ENCODE measurements at places on chromosomes 6 and 20.

DNA sequence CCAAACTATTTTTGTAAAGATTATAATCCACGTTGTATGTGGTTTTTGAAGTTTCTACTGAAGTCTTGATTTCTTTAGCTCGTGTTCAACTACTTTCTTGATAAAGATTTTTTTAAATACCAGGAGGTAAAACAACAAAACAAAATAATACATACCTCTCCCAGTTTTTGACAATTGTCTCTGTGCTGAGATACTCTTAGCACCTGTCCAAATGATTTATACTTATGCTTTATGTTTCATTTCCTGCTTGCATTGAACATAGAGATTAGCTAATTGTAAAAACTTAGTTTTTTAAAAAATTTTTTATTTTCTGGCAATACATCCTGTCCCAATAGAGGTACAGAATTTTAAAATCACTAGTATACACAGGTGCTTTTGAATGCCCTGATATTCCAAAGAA, 506.9 kb upstream of the ADGRB3 start:
- no peak for DNase-seq

GRCh38 chr20:22890594-22891300, 144.4 kb upstream of the SSTR4 start:
- no peak for DNase-seq

- DNase-seq: no peak
Measured at GRCh38 chr20:9617940-9618339, 103.5 kb downstream of the LAMP5 start.

- no peak for DNase-seq
Measured at GRCh38 chr6:151081656-151082055, 158.1 kb upstream of the AKAP12 start.

DNA sequence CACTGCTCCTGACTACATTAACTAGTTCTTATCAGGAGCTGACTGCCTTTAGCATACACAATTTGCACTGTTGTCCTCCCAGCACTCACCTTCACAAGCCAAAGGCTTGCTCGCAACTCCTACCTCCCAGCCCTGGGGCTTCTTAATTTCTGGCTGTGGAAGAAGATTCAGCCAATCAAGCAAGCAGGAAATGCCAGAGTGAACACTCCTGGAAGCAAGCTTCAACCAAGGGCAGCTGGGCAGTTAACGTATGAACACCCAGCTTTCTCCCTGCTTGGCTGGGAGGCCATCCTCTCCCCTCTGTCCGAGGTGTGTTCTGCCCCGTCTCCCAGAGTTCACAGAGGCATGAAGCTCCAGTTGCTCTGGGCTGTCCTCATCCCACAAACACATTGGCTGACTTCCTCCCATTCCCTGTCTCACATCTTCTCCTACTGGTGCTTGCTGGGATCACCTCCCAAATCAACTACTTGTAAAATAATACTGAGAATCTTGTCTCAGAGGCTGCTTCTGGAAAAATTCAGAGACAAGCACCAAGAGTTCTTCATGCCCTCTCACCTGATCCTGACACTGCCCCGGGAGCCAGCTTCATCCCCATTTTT, 15.3 kb upstream of the SRSF6 start:
- DNase-seq: no peak

DNA sequence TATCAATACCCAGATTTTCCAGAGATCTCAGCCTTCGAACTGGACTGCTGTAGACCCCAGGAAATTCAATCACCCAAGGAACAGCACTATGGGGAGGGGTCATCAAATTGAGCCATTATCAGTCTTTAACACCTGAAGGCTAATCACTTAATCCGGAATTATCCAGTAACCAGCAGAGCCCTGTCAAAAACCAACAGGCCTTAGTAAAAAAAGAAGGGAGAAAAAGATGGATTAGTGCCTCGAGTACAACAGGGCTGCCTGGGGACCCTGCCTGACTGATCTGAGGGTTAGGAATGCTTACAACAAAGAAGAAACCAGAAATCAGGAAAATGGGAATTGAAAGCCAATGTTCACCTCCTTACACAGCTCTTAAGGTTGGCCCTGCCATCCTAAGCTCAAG, 7.6 kb downstream of the RRAGD start:
- DNase-seq: no peak

DNA sequence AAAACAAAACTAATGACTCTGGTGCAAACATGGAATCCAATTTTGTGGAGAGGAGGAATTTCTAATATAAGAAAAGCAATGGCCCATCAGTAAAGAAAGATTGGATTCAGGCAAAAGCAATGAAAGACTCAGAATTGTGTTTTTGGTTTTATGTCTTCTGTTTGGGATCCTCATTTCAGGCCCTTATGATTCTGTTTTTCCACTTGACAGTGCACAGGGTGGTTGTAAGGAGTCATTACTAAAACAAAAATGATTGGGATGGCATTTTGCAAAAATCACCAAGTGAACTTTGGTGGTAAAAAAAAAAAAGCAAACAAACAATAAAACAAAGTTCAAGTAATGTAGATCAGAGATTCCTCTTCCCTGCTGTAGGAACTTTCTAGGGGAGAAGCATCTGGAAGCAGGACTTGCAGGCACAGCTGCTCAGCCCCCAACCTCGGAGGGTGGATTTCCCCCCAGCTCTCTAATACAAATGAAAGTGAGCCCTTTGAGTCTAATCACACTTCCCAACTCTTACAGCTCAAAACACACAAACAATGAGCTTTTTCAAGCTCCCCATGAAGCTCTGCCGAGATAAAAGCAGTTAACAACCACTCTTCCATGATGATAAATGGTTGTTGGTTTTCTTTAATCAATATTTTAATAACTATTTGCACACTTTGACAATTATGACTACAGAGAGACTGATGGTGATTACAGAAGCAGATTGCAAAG, 177.7 kb downstream of the ZDHHC14 start:
- DNase-seq: no peak

DNA sequence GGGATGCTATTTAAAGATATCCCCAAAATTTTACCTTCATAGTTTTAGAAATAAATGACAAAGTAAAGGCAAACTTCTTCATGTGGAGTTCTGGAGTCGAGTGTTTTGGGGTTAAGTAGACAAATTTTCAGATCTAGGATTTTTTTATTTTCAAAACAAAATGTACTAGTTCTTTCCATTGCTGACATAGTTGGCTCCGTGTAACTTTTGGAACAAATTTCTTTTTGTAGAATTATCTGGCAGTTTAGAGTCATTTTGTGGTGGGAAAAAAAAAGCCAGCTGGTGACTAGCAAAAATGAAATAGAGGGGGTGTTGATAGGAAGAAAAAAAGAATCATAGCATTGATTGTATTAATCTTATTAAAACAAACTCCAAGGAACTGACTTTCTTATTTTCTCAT, 131.6 kb upstream of the TCF21 start:
- no peak for DNase-seq

GRCh38 chr20:52152921-52153320, 38.7 kb downstream of the ZFP64 start:
- DNase-seq: no peak

DNA sequence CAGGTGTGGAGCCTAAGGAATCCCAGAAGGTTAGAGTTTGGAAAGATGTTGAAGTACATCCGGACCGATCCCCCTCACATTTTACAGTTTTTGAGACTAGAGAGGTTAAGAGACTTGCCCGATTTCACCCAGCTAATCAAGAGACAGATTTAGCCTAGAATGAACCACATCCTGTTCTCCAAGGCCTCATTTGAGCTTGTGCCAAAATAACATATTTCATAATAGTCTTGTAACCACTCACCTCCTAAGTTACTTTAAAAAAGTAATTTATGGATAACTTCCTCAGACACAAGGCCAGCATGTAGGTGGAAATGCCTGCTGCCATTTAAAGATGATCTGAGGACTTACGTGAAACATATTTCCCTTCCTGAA, 39.8 kb upstream of the ARHGAP18 start:
- no peak for DNase-seq

DNA sequence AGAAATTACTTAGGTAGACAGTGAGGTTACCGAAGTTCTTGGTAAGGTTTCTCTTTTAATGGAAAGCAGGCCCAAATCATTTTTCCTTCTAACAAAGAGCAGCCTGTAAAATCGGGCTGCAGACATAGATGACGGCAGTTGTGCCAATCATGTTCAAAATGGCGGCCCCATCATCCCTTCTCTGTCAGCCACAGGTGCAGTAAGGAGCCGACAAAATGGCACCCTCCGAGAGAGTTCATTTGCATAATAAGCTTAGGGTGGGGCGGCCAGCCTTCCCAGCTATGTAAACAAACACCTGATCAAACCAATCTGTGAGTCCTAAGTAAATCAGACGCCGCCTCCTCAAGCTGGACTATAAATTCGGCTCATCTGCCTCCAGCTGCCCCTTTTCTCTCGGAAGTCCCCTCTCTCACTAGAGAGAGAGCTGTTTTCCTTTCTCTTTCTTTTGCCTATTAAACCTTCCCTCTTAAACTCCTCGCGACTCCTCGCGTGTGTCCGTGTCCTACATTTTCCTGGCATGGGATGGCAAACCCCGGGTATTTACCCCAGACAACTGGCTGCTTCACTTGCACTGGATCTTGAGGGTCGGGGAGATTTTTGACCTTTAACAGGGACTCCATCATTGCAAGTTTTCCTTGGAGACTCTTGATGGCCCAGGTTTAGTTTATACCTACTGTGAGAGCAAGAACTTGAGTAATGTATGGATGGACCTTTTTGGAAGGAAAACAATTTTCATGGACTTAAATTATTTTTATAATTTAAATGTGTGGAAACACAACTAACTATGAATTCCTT, 8.9 kb upstream of the DDR1 start:
- DNase-seq: no peak

DNA sequence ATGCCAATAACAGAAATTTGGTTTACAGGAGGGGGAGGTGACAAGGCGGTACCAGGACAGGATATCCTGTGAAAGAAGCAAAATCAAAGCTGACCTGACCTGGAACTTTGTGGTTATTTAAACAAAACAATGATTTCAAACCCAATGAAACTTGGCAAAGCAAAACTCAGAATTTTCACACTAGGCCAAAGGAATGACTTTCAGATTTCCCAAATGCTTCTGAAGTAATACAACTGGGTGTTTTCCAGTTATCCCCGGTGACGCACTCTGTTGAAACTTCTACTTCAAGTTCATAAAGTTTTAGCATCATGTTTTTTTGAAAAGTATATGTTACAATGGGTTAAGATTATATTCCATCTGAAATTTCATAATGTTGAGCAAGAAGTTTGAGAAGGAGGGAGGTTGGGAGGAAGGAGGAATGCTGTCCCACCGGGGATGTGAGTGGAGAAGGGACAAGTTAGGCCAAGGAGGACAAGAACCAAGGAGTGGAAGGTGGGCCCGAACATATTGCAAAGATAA, 78.1 kb upstream of the TRAF3IP2 start:
- no peak for DNase-seq

DNA sequence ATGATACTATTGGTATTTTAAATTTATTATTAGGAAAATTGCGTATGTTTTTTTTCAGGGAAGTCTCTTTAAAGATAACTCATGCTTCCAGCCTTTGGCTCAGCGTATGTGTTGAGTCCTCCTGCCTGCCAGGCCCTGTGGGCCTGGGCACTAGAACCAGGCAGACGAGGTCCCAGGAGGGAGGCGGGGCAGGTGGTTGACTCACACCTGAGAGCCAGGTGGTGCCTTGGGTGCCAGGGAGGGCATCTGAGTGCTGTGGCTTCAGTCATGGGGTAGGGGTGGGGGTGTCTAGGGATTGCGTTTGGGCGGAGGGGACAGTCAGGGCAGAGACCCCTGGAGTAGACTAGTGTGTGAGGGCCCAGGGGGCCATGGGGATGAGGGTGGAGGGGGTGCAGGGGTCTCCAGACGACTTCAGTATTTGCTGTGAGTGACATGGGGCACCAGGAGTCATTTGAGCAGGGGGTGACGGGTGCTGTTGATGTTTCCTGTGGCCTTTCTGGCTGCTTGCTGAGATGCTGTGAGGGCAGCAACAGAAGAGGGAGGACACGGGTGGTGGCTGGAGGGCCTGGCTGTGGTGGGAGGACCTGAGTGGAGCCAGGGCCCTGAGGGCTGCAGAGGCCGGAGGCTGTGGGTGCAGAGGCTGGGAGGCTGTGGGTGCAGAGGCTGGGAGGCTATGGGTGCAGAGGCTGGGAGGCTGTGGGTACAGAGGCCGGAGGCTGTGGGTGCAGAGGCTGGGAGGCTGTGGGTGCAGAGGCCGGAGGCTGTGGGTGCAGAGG, 14.8 kb upstream of the ADRM1 start:
- no peak for DNase-seq

DNA sequence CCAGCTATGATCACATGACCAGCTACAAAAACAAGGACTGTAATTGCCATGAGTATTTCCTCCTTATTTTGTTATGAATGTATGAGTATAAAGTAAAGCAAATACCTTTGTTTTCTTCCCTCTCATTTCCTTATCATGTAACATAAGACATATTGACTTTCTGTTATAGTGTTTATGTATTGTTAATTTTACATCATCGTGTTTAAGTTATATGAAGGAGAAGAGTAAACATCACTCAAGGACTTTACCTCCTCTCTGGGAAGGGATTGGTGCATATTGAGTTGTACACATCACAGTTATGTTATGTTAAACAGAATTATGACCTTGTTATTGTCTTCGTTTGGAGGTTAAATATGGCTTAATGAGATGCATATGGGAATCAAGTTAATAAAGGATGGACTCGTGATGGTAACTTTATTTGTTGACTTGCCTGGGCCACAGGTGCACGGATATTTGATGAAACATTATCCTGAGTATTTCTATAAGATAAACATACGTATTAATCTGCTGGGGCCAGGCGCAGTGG, 57.3 kb upstream of the CNKSR3 start:
- no peak for DNase-seq

GRCh38 chr6:143966312-143966711, 41.7 kb downstream of the PLAGL1 start:
- no peak for DNase-seq

- DNase-seq: no peak
Measured at GRCh38 chr6:72654071-72654621, 32.3 kb downstream of the KCNQ5 start.

DNA sequence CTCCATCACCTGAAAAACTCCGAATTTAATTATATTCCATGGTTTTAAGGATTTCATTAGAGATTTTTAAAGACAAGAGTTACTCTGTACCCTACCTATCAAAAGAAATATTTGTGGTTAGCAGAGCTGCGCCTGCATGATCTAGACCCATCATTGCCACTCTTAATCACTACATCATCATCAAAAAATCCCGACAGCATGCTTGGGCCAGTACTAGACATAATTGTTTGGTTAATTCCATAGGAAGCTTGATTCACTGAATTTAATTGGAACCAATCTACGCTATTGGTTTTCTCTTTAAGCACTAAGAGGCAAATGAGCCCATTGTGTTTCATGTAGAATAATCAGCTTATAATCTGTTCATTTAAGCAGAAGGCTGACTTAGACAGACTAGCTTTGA, 33.4 kb upstream of the RNF217 start:
- no peak for DNase-seq

Data from T follicular helper cell (primary cell).